RWPE1 (cell line): ENCODE measurements at places on chromosomes 13 and 19.

GRCh38 chr19:16375157-16375935 is 50.7 kb downstream of the KLF2 start:
- no peak for DNase-seq

DNA sequence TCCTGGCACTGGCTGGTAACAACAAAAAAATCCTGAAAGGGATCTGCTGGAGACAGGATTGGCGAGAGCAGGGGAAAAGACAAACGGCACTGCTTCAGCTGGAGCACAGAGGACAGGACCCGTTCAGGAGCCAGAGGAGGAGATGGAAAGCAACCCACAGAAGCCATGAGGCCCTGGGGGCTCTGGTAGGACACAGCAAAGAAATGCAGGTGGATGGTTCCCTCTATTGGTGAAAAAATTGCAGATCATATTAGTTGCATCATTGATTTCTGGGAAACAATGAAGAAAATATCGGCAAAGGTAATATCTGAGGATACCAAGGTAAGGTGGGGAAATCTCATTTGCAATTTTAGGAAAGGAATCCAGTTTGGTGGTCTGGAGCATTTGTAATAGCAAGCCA is 25.7 kb upstream of the TPP2 start:
- no peak for DNase-seq

DNA sequence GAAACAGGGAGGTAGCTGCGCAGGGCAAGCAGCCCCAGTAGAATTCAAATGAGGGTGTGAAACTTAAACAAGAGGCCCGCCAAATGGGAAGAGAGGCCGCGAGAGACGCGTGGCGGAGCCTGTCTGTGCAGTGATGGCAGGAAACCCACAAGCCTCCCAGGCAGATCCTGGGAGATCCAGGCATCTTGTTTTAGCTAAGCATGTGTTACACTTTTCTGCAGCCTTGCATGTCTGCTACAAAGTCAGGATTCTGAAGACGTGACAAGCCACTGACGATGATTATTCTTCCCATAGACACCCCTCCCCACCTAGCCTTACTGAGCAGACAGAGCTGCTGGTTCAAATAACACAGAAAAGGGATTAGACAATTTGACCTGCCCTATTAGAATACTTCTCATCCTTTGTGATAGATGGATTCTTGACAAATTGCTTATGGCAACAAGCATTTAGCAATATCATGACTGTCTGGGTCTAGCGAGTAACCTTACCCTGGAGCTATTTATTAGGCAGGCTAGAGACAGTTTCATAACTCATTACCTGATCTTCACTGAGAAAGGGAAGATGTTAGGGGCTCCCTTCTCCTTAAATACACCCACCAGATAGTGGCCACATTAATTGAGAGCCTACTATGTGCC is 185.2 kb upstream of the IRS2 start:
- peak; percentile 17 for DNase-seq

GRCh38 chr19:6767081-6767356 is 216 bp downstream of the SH2D3A start:
- DNase-seq: peak; percentile 58

DNA sequence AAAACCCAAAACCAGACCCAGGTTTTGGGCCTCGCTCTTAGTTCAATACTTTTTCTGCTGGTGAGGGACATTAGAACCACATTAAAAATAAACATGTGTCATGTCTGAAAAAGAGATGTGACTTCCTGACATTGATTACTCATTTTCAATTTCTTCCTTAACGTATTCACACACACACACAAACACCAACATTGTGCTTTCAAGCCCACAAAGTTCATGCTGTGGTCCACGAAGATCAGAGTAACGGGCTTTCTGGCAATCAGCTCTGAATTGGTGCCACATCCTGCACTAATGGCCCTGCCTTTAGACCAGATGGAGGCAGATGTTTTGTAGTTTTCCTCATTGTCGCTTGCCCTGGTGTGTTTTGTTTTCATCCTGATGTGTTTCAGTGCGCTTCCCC is 47.9 kb upstream of the POMP start:
- DNase-seq: no peak

DNA sequence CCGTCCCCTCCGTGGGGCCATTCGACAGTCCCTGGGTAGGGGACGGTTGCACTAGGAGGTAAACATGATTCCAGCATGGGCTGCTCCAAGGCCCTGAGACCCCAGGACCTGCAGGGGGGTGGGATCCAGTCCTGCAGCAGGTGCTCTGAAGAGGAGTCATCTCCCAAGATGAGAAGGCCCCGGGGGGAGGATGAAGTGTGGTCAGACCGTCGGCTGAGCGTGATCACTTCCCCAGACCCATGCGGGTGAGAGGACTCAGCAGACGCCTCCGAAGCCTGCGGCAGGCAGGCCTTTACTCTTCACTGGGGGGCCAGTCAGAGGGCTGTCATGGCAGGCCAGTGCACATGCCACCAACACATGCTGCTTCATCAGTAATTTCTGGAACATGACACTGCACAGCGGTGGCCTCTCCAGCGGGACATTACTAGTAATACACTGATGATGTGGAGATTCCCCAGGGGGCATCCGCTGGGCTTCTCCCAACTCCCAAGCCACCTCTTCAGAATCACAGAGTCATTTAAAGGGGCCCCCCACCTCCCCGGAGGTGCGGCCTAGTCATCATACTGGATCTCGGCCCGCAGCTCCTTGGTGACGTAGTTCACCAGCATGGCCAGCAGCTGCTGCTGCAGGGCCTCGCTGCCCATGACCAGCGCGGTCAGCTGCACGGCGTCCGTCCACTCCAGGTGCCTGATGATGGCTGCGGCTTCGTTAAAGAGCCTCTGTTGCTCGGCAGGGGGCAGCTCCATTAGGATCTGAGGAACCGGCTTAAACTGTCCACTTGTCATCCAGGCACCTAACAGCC is 12.7 kb downstream of the C19orf12 start:
- DNase-seq: no peak

DNA sequence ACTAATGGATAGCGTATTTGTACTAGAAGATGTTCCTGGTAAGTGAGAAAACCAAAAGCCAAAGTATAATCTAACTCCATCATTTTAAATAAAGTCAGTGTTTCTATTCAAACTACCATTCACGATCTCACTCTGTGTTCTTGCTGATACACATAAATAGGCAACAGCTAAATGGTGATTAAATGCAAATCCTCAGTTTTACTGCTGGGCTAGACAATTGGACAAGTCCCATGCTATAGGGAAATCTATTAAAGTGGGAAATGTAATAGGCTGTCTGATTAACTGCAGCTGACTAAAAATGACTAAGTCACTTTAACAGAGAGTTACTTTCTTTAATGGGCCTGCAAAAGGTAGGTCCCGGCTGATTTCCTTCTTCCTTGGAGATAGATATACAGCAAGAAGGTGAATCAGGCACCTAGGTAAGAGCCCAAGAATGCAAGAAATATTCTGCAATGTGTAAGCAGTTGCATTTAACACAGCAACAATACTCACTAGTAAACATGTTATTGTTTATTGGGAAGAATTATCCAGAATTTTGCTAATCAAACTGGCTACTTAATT is 298.4 kb downstream of the SLITRK6 start:
- DNase-seq: peak; percentile 20

GRCh38 chr13:97478247-97478646 is 44.3 kb downstream of the RAP2A start:
- no peak for DNase-seq

GRCh38 chr13:29582171-29582570 is 13.3 kb downstream of the SLC7A1 start:
- DNase-seq: no peak

DNA sequence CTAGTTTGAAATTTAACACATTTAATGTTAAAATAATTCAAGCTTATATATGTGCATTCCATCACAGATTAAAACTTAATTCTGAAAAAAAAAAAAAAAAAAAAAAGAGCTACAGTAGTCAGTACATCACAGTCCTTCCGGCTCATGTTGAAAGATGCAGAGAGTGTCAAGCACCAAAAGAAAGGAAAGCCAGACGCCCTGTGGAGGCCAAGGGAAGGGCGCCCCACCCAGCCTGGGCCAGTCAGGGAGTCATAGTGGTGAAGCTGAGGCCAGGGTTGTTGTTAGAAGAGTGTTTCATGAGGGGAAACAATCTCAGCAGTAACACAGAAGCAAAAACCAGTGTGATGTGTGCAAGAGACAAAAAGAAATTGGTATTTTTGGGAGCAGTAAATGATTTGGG is 375.3 kb downstream of the MTUS2 start:
- no peak for DNase-seq

- DNase-seq: no peak
These were observed 135.8 kb downstream of the RXFP2 start for GRCh38 chr13:31875134-31875533.

DNA sequence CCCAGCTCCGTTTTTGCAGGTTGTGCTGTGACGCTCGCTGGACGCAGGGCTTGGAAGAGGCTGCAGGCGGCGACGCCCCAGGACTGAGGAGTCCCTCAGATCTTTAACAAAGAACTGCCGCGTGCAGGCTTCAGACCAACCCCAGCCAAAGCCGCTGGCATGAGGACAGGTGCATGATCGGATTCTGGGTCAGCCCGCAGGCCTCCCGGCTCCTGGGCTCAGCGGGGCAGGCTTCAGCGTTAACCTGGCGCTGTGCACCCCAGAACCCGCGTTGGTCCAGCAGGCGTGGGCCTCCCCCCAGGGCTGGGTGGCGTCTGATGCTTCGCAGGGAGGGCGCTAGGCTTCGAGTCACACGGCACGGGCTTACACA is 920 bp upstream of the TIMM13 start:
- no peak for DNase-seq

- no peak for DNase-seq
These were observed 23.1 kb downstream of the EPSTI1 start for GRCh38 chr13:42968906-42969305.

- no peak for DNase-seq
These were observed 21.8 kb downstream of the MRPS12 start for GRCh38 chr19:38952395-38953165.

DNA sequence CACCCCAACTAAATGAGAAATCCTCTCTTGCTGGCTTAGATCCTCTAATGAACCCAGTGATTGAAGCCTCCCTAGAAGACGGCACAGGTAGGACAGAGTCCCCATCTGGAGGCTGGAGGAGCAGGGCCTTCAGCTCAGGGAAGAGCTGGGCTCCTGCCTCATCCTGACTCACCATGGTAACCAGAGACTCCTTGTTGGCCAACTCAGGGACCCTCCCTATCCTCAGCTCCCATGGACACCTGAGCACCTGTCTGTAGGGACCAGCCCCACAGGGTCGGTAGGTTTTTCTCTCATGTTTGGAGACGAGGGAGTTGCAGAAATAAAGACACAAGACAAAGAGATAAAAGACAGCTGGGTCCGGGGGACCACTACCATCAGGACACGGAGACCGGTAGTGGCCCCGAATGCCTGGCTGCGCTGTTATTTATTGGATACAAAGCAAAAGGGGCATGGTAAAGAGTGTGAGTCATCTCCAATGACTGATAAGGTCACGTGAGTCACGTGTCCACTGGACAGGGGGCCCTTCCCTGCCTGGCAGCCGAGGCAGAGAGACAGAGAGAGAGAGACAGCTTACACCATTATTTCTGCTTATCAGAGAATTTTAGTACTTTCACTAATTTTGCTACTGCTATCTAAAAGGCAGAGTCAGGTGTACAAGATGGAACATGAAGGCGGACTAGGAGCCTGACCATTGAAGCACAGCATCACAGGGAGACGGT is 26.6 kb downstream of the SIGLEC7 start:
- DNase-seq: no peak

DNA sequence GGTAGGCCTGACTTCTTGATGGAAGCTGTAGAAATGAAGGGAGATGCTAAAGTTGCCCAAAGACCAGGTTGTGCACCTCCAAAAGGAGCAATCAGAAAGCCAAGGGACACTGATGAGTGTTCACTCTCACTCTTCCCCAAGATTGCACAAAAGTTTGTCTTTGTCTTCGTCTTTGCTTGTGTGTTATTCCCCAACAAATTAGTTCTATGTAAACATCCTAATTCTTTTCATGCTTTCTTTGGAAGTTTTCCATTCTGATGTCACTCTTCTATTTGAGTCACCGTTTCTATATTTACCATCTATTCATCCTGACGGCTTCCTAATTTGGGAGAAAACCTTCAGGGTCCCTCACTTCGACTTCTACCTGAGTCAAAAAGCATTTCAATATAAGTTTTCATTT is 3.7 kb upstream of the TMEM272 start:
- DNase-seq: no peak

DNA sequence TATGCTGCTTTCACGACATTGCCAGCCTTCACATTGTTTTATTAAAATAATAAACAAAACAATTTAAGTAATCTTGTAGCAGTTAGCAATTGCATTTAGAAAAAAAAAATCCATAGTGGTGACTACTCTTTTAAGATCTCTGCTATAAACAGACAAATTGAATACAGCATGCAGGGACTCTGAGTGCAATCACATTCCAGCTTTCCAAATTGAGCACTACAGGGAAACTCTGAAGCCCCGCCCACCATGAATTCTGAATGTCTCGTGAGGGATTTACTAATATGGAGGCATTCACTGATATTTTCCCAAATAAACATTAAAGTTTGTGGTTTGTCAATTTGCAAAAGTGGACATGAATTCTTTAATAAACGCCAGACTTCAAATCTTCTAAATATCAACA is 698.8 kb downstream of the LIG4 start:
- DNase-seq: no peak
